Omental fat pad (tissue), 4 donors: ENCODE measurements at places on chromosomes 7 and 10.

- no peak for DNase-seq
Observed at GRCh38 chr10:78991187-78991586, 77.6 kb upstream of the ZMIZ1 start.

GRCh38 chr7:14836571-14837189 lies 65.9 kb downstream of the DGKB start:
- no peak for DNase-seq

- DNase-seq, result no peak
Observed at GRCh38 chr7:69882269-69882668, 284.0 kb downstream of the AUTS2 start.

DNA sequence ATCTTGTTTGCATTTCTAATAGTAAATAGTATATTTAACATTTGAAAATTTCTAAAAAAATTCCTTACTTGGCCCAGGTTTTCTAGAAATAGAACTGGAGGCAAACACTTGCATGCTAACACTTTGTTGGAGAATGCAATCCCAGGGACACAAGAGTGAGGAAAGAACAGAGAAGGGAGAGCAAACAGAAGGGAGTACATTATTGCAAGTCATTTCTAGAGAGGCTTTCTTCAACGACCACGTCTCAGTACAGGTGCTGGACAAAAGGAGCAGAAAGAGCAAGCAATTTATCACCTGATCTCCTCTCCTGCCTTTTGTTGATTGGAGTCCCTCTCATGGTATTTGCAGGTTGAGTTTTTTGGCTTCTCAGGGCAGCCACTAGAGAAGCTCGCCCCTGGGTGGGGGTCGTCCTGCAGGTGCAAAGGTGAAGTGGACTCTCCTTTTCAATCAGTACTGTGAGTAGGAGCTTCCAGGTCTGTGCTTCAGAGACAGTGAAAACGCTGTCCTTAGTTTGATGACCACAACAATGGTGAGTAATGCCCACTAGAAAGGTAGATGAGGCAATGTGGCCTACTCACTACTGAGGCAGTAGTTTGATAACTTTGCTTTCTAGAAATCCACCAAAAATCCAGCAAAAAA lies 5.2 kb downstream of the CPED1 start:
- no peak for DNase-seq
